ENCODE measurements at places on chromosomes 6 and 20. TPM values are rescaled to one million over a fixed set of nuclear protein-coding genes. Genes with fewer than 3 reads are reported as not detected.

DNA sequence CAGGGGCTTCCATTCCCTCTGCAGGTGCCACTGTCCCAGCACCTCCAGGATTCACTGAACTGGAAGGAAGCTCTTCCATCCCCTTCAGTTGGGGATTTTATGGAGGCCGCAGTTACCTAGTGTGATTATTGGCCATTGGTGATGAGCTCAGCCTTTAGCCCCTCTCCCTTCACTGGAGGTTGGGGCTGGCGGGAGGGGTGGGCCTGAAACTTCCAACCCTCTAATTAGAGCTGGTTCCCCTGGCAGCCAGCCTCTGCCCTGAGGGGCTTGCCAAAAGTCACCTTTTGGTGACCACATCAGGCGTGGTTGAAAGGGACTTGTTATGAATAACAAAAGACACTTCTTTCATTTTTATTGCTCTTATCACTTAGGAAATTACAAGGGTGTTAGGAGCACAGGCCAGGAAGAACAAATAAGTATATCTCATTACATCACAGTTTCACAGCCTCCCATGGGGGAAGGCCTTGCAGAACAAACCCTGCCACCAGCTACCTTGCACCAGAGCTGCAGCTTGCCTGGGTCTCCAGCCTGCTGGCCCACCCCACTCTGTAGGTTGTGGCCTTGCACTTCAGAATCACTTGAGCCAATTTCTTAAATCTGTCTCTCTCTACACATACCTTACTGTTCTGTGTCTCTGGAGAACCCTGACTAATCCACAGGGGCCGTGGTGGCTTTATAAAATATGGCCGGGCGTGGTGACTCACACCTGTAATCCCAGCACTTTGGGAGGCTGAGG lies 5.0 kb downstream of the PYGB start:
- DNase-seq, result no peak

DNA sequence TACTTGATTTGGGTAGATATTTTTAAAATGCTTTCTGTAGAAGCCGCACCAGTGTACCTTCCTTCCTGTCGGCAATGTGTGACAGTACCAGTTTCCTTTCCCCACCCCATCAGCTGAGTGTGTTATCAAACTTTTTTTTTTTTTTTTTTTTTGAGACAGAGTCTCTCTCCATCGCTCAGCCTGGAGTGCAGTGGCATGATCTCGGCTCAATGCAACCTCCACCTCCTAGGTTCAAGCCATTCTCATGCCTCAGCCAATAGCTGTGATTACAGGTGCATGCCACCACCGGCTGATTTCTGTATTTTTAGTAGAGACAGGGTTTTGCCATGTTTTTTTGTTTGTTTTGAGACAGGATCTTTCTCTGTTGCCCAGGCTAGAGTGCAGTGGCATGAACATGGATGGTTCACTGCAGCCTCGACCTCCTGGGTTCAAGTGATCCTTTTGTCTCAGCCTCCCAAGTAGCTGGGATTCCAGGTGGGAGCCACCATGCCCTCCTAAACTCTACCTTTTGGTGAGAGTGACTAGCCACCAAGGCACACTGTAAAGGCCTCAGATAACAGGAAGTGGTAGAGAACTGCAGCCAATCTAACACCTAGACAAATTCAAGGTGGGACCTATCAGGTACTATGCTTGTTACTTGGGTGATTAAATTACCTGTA lies 26.5 kb upstream of the ZBTB22 start:
- peak; percentile 89 for DNase-seq

- peak; percentile 48 for DNase-seq
These were observed 105.5 kb upstream of the BACH2 start for GRCh38 chr6:90401933-90402830.

- no peak for DNase-seq
These were observed 154.3 kb downstream of the ESR1 start for GRCh38 chr6:151961809-151962208.

GRCh38 chr6:48977573-48977972 lies 485.5 kb downstream of the MMUT start:
- no peak for DNase-seq

TUBB2B gene
- 0.13 TPM for total RNA-seq

Data from CD8-positive, alpha-beta memory T cell (primary cell).